Activated T-cell treated with anti-CD3 and anti-CD28 coated beads, Interleukin-2, amount 50 U/mL, for 72 hours (primary cell): ENCODE measurements at places on chromosomes 5 and 9. TPM values are rescaled to one million over a fixed set of nuclear protein-coding genes. Genes with fewer than 3 reads are reported as not detected.

DNA sequence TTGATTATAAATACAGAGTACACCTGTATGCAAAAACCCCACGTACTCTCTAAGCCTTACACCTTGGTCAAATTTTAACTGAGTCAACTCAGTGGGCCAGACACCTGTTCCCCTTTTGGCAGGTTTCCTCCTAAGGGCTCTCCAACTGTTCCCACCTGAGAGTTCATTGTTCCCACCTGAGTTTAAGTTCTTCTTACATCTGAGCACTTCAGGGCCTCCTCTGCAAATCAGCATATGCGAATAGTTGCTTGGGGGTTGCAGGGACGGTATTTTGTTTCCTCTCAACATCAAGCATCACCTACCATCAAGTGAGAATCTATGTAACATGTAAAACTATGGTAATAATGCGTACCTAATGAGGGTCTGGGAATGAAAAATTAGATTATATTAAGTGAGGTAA is 300.0 kb downstream of the PIK3R1 start:
- no peaks in the 10 kb centered on the region for H3K4me1 ChIP-seq
- no peak overlapping the region for H3K27ac ChIP-seq
- DNase-seq: no peak
- H3K27me3 ChIP-seq: peaks cover 10% of the 10 kb centered on the region
- no peaks in the 10 kb centered on the region for H3K36me3 ChIP-seq

GRCh38 chr5:41286165-41286564 is 72.8 kb upstream of the C6 start:
- no peak overlapping the region for H3K4me3 ChIP-seq
- H3K27me3 ChIP-seq: no peaks in the 10 kb centered on the region
- H3K27ac ChIP-seq: no peak overlapping the region
- H3K4me1 ChIP-seq: no peaks in the 10 kb centered on the region
- no peak for DNase-seq

DNA sequence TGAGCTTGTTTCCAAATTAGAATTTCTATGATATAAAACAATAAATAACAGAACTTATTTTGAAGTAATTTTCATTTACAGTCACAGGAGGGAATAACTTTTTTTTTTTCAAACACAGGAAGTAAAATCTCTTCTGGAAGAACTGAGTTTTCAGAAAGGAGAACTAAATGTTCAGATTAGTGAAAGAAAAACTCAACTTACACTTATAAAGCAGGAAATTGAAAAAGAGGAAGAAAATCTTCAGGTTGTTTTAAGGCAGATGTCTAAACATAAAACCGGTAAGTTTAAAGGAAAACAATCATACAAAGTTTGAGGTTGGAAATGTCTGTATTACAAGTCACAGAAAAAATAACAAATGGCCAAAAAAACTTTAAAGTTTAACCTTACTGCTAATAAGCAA is 41.6 kb downstream of the RAB14 start:
- no peaks in the 10 kb centered on the region for H3K27me3 ChIP-seq
- H3K36me3 ChIP-seq: peaks cover 10% of the 10 kb centered on the region
- DNase-seq: no peak
- peaks cover 29% of the 10 kb centered on the region for H3K4me1 ChIP-seq
- H3K27ac ChIP-seq: peak overlapping the region; percentile 70
- H3K4me3 ChIP-seq: no peak overlapping the region

GRCh38 chr5:130870691-130871090 is 294.4 kb downstream of the HINT1 start:
- DNase-seq: no peak
- peaks cover 5% of the 10 kb centered on the region for H3K4me1 ChIP-seq
- peaks cover 2% of the 10 kb centered on the region for H3K36me3 ChIP-seq
- no peaks in the 10 kb centered on the region for H3K27me3 ChIP-seq
- no peak overlapping the region for H3K4me3 ChIP-seq

GRCh38 chr9:13432904-13433303 is 153.4 kb upstream of the MPDZ start:
- H3K36me3 ChIP-seq: no peaks in the 10 kb centered on the region
- H3K27me3 ChIP-seq: no peaks in the 10 kb centered on the region
- no peak overlapping the region for H3K27ac ChIP-seq
- no peaks in the 10 kb centered on the region for H3K4me1 ChIP-seq
- H3K4me3 ChIP-seq: no peak overlapping the region

- no peaks in the 10 kb centered on the region for H3K36me3 ChIP-seq
- peak; percentile 19 for DNase-seq
- H3K27me3 ChIP-seq: peaks cover 14% of the 10 kb centered on the region
- H3K4me3 ChIP-seq: no peak overlapping the region
- no peak overlapping the region for H3K27ac ChIP-seq
These were observed 491 bp downstream of the OR1N1 start for GRCh38 chr9:122526602-122527001.

GRCh38 chr5:124956471-124957029 is 210.1 kb upstream of the ZNF608 start:
- no peak overlapping the region for H3K4me3 ChIP-seq
- H3K27ac ChIP-seq: no peak overlapping the region
- no peaks in the 10 kb centered on the region for H3K36me3 ChIP-seq
- H3K4me1 ChIP-seq: no peaks in the 10 kb centered on the region

- H3K4me3 ChIP-seq: no peak overlapping the region
- no peaks in the 10 kb centered on the region for H3K36me3 ChIP-seq
- no peaks in the 10 kb centered on the region for H3K27me3 ChIP-seq
- no peaks in the 10 kb centered on the region for H3K4me1 ChIP-seq
- DNase-seq: no peak
- no peak overlapping the region for H3K27ac ChIP-seq
These were observed 253.8 kb downstream of the FBXL7 start for GRCh38 chr5:15753752-15754151.

GRCh38 chr5:45507178-45507577 is 189.0 kb downstream of the HCN1 start:
- DNase-seq: no peak
- H3K36me3 ChIP-seq: peaks cover 2% of the 10 kb centered on the region
- H3K27ac ChIP-seq: no peak overlapping the region
- no peaks in the 10 kb centered on the region for H3K4me1 ChIP-seq
- H3K27me3 ChIP-seq: no peaks in the 10 kb centered on the region

DNA sequence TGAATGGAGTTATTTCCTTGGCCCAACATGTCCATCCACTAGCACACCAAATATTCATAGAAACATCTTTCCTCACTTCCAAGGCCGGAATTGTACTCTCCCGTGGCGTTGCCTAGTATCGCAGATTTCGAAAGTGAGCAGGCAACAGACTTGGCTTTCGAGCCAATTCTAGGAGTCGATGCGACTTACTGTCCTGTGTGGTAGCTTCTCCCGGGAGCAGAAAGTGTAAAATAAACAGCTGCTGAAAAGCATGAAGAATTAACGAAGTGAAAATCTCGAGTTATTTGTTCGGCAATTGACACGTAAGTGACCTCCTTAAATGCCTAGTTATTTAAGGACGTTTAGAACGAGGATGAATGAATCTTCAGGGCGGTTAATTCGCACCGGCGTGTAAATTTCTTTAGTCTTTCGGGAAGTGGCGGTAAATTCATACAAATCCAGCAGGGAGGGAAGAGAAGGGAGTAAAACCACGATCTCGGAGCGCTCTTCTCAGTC is 449 bp upstream of the PCSK5 start:
- peak overlapping the region; percentile 92 for H3K27ac ChIP-seq
- peaks cover 42% of the 10 kb centered on the region for H3K4me1 ChIP-seq
- H3K4me3 ChIP-seq: peak overlapping the region; percentile 99
- H3K27me3 ChIP-seq: no peaks in the 10 kb centered on the region
- no peaks in the 10 kb centered on the region for H3K36me3 ChIP-seq
- DNase-seq: peak; percentile 15

DNA sequence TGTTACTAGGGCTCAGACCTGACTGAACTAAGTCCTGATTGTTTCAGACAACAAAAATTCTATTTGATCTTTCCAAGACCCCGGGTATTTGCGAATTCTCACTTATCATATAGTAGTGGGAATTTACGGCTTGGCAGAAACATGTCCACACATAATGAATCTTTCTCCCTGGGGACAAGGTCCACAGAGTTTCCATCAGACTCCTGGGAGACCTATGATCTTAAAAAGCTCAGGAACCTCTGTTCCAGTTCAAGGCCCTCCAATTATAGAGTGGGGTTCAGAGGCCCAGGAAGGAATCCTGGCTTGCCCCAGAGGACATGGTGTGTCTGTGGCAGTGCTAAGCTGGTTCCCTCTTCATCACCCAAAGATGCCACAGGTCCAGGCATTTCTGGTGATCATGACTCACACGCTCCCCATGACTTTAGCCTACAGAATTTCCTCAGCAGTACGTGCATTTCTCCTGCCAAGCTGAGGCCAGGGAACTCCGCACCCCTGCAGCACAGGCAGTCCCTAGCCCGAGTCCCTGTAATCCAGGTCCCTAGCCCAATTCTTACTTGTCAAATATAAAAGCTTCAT is 12.6 kb downstream of the RAPGEF1 start:
- peak overlapping the region; percentile 98 for H3K27ac ChIP-seq
- DNase-seq: no peak
- H3K4me3 ChIP-seq: peak overlapping the region; percentile 96
- H3K27me3 ChIP-seq: no peaks in the 10 kb centered on the region
- H3K36me3 ChIP-seq: peaks cover 3% of the 10 kb centered on the region
- peaks cover 90% of the 10 kb centered on the region for H3K4me1 ChIP-seq

DNA sequence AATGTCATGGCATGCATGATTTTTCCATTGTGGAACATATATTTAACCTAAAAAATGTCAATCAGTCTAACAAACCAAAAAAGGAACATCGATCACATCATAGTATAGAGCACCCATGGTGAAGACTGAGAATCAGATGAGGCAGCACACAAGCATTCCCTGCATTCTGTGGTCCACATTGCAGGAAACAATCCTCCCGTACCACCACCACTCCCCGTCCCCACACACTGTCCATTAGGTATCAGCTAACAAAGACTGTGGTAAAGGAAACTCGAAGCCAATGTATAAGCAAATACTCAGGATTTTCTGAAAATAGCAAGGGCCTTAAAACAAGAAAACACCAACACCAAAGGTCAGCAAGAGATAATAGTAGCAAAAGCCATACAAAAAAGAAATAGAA is 1104.4 kb upstream of the SEMA6A start:
- H3K4me1 ChIP-seq: no peaks in the 10 kb centered on the region
- H3K4me3 ChIP-seq: no peak overlapping the region
- DNase-seq: no peak
- H3K36me3 ChIP-seq: no peaks in the 10 kb centered on the region
- no peak overlapping the region for H3K27ac ChIP-seq

DNA sequence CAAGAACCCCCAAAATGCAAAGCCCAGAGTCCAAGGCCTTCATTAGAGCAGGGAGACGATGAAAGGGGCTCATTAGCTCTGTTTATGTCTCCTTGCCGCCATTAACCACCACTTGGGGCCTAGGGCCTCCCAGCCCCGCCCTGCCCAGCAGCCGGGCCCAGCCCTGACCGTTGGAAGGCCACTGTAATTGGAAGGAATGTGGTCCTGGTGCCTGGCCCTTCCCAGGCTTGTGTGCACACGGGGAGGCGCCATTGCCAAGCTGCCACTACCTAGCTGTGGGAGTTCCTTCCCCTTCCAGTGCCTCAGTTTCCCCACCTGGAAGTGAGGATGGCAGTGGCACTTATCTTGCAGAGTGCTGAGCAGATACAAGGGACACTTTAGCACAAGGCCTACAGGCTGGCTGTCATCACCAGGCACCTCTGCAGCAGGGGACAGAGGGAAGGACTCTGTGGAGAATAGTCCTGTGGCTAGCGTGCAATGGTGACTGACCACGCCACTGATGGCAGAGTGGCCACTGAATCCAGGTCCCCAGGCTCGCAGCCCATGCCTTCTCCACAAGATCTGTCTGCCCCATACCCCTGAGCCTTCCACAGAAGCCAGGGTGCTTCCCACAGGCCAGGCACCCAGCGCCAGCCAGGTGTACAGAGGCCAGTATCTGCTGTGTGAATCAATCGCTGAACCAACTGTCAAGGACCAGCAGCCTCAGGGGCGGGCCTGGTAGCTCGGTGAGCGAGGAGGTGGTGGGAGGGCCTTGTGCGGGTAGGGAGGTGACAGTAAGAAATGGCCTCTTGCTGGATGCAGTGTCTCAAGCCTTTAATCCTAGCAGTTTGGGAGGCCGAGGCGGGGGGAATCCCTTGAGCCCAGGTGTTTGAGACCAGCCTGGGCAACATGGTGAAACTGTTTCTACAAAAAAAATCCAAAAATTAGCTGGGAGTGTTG is 20.8 kb downstream of the GBGT1 start:
- peak overlapping the region; percentile 56 for H3K27ac ChIP-seq
- H3K27me3 ChIP-seq: no peaks in the 10 kb centered on the region

DNA sequence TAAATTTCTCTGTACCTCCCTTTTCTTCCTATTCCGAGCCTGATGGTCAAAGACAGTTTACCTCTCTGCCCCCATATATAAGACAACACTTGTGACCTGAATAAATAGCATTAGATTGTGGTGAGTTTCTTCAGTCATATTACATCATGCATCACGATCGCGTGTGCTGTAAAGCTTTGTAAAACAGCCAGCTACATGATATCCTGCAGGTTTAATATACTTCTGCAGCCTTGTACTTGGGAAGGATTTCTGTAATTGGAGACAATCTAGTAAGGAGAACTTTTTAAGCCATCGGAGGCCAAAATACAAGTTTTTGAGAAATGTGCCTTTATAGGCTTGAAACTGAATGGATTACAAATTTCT is 711.8 kb upstream of the WWC1 start:
- H3K27me3 ChIP-seq: peaks cover 3% of the 10 kb centered on the region
- DNase-seq: no peak
- H3K4me3 ChIP-seq: no peak overlapping the region
- no peaks in the 10 kb centered on the region for H3K36me3 ChIP-seq
- no peak overlapping the region for H3K27ac ChIP-seq

DNA sequence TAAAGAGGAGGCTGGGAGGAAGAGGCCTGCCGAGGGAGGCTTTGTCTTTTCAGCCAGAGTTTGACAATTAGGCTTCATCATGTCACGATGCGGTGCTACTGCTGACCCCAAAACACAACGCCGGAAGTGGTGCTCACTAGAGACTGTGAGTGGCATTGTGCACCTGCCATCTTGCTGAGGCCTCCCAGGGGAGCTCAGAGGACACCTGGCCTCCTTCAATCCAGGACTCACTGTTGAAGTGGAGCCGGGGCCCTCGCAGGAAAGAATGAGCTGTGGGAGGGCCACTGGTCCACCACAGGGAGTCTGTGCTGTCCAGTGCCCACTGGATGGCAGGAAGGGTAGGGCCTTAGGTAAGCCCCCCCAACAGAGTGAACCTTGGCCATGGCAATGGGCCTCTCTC is 12.7 kb upstream of the SLC25A48 start:
- peaks cover 14% of the 10 kb centered on the region for H3K27me3 ChIP-seq
- no peaks in the 10 kb centered on the region for H3K4me1 ChIP-seq
- no peaks in the 10 kb centered on the region for H3K36me3 ChIP-seq
- H3K27ac ChIP-seq: no peak overlapping the region
- no peak for DNase-seq
- H3K4me3 ChIP-seq: no peak overlapping the region

- no peak for DNase-seq
- peaks cover 16% of the 10 kb centered on the region for H3K36me3 ChIP-seq
- H3K4me1 ChIP-seq: no peaks in the 10 kb centered on the region
These were observed 49.5 kb downstream of the PTGS1 start for GRCh38 chr9:122420315-122420714.

MAP1B gene
- 5.5 TPM for total RNA-seq

IFNB1 gene
- total RNA-seq: 0.58 TPM

STPG3 gene
- total RNA-seq: not detected

LEAP2 gene
- total RNA-seq: 5.0 TPM

WHRN gene
- total RNA-seq: 8.6 TPM
